CD4-positive, alpha-beta T cell treated with Interleukin-21 for 1 hour (primary cell): ENCODE measurements at places on chromosomes 11 and 22.

DNA sequence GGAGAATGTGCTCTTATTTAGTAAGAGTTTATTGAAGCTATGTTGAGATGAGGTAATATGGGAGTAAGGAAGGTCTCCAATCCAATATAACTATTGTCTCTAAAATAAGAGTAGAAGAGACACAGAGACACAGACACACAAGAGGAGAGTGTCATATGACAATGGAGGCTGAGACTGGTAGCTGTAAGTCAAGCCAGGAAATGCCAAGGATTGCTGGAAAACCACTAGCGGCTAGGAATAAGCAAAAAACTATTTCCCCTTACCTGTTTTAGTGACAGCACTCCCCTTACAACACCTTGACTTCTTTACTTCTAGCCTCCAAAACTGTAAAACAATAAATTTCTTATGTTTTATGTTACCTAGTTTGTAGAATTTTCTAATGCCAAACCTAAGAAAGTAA is 1652.8 kb downstream of the LRRC4C start:
- no peak for DNase-seq

- DNase-seq, result no peak
Observed at GRCh38 chr11:131601586-131601985, 231.2 kb downstream of the NTM start.

DNA sequence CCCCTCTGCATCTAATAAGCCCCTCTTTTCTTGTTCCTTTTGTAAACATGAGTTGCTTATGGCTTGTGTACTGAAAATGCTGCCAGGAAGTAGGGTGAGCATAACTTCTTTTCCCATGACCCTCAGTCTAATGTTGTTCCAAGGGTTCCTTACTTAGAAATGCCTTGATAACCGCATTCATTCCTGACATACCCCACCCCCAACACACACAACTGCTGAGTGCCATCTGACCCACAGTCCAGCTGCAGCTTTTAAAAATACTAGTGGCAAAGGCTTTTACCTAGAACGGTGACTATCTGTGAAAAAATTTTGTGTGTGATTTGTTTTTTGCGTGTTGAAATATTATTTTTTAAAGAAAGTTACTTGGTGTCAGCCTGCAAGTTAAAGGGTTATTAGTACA is 52.6 kb downstream of the ARHGAP42 start:
- DNase-seq, result no peak

DNA sequence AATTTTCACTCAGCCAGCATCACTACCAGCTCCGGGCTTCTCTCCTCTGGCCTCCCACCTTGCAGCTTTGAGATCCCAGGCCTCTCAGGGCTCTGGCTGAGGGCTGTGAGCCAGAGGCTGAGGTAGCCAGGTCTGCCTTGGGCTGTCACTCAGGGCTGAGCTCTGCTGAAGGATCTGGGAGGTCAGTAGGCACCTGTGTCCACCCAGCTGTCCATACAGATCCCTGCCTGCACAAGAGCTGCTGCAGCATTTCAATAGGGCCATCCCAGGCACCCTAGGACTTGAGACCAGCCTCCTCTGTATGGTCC is 12.6 kb downstream of the KCNQ1OT1 start:
- no peak for DNase-seq

DNA sequence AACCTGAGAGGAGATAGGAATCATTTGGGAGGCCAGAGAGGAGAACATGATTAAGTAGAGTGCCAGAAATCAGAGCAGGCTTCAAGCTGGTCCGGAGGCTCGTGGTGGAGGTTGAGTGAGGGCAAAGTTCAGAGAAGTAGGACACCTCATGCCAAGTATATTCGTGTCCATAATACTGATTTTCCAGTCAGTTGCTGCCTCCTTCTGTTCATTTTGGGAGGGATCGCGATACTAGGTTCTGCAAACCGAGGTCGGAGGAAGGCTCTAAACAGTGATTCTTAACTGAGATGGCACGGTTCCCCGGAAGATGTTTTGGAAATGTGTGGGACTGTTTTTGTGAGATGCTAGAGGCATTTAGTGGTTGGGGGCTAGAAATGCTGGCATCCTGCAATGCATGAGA is 13.6 kb upstream of the CD3E start:
- DNase-seq, result peak; percentile 73

GRCh38 chr11:9059406-9059805 is 32.0 kb downstream of the SCUBE2 start:
- no peak for DNase-seq

DNA sequence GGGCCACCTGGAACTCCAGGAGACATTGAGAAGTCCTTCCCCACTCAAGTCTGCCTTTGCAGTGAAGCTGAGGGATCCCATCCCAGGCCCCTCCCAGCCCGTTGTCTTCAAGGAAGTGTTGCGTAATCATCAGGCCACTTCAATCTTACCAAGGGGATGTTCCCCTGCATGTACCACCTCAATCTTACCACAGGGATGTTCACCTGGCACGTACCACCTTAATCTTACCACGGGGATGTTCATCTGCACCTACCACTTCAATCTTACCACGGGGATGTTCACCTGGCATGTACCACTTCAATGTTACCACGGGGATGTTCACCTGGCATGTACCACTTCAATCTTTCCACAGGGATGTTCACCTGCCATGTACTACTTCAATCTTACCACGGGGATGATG is 108.0 kb upstream of the SYN3 start:
- no peak for DNase-seq

DNA sequence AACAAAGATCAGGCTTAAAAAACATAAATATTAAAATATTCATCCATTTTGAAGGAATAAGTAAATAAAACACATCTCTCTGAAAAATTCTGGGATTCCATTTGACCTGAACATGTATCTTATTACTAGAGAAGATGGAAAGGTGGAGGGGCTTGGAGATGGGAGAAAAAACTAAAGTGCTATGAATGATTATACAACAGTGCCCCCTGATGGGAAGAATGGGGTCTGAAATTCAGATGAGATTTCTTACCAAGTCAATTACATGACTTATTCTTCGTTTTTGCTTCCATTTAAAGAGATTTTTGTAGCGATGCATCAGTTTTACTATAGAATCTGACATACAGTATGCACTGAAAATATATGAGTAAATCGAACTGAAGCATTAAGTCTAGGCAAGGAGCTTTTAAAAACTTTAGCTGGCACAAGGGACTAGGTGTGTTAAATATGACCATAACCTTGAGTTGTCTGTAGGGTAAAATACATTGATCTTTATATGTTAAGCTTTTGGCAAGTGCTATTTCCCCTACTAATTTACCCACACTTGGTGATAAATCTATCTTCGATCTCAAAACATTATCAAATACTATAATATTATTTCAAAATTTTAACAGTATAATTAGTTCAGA is 718.8 kb downstream of the CNTN5 start:
- no peak for DNase-seq

GRCh38 chr22:46376908-46377524 is 41.5 kb downstream of the TRMU start:
- no peak for DNase-seq

DNA sequence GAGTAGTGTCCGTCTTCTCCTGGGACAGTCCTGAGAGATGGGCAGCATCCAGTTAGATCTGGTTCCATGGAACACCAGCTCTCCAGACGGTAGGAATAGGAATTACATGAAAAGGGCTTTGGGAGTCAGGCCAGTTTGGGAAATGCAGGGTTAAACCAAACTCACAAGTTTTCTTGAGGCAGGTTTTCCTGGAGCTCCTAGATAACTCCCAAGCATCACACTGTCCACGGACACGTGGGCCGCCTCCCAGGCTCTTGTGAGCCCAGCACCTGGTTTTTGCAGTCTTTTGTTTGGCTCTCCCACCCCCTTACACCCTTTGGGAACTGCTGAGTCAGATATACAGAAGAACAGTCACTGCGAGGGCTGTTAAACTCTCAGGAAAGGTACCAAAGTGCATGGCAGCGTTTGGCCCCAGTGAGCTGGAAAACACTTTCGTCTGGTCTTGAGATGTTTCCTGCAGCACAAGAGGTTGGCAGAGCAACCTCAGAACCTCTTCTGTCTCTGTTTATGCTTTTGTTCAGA is 90.0 kb downstream of the BCR start:
- DNase-seq, result no peak

- no peak for DNase-seq
Observed at GRCh38 chr11:130801333-130802122, 114.8 kb downstream of the SNX19 start.

DNA sequence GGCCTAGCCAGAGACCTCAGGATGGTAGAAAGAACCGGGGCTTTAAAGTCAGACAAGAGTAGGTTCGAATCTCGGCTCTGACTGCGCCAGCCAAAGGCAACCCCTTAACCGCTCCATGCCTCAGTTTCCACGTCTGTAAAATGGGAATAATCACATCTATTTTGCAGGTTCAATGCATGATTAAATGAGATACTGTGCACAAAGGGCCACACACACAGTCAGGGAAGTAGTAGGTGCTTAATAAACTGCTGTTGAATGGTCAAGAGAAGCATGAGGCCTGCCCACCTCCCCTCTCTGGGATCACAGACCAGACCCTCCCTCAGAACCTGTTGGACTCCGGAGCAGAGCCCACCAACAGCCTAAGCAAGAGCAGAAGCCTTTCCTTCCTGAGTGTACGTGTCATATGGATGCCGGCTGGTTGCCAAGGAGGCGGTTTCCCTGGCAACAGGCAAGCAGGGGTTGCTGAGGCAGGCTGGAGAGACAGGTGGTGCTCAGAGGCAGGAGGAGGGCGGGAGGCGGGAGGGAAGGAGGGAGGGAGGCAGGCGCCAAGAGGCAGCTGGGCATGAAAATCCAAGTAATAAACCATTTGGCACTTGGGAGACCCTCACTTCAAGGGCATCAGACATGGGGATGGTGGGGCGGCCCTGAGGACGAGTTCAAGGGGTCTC is 43.9 kb downstream of the NFAM1 start:
- DNase-seq, result no peak

GRCh38 chr11:134625151-134625550 is 213.1 kb upstream of the B3GAT1 start:
- DNase-seq, result no peak

DNA sequence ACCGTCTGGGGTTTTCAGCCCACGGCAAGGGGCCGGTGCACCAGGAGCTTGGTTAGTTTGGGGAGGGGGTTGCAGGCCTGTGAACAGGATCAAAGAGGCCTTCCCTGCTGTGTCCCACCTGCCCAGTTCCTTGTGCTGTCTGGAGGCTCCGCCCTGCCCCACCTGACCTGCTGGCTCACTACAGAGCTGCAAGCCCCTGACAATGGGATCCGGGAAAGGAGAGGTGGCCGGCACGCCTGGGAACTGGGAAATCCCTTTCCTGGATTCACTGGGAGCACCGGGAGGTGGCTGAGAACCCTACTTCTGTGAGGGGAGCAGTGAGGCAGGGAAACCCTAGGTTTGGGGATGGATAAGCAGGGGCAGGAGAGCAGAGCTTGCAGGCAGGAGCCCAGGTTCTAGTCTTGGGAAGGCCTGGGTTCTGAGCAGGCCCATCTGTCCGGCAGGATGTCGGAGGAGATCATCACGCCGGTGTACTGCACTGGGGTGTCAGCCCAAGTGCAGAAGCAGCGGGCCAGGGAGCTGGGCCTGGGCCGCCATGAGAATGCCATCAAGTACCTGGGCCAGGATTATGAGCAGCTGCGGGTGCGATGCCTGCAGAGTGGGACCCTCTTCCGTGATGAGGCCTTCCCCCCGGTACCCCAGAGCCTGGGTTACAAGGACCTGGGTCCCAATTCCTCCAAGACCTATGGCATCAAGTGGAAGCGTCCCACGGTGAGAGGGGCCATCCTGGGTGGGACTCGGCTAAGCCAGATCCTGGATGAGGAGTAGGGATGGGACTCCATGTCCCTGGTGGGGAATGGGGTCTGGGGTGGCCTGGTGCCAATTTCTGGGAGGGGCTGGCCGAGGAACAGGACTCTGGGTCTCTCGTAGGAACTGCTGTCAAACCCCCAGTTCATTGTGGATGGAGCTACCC is 786 bp downstream of the CAPN1 start:
- no peak for DNase-seq

DNA sequence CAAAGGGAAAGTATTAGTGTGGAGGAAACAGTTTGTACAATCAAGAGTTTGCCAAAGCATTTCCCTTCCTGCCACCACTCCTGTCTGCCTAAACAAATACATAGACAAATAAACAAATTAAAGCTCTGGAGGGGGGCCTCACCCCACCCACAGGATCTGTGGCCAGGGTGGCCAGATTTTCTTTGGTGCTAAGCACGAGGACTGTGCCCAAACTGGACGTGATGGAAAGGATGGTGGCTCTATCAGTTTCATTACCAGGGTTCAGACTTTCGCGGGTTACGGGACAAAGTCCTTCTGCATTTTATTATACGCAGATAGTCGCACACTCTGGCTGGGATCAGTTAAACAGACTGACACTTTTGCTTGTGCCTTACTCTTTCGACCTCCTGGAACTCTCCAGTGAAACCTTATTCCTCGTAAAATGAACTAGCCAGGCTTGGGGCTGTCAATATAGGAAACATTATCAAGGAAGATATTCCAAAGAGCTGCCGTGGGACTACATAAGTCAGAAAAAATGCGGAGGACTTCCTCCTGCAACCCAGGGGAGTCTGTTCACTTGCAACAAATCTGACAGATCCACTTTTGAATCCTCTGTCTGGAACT is 11.2 kb downstream of the BARX2 start:
- DNase-seq, result no peak

GRCh38 chr11:21225860-21226259 is 556.5 kb downstream of the NELL1 start:
- no peak for DNase-seq

DNA sequence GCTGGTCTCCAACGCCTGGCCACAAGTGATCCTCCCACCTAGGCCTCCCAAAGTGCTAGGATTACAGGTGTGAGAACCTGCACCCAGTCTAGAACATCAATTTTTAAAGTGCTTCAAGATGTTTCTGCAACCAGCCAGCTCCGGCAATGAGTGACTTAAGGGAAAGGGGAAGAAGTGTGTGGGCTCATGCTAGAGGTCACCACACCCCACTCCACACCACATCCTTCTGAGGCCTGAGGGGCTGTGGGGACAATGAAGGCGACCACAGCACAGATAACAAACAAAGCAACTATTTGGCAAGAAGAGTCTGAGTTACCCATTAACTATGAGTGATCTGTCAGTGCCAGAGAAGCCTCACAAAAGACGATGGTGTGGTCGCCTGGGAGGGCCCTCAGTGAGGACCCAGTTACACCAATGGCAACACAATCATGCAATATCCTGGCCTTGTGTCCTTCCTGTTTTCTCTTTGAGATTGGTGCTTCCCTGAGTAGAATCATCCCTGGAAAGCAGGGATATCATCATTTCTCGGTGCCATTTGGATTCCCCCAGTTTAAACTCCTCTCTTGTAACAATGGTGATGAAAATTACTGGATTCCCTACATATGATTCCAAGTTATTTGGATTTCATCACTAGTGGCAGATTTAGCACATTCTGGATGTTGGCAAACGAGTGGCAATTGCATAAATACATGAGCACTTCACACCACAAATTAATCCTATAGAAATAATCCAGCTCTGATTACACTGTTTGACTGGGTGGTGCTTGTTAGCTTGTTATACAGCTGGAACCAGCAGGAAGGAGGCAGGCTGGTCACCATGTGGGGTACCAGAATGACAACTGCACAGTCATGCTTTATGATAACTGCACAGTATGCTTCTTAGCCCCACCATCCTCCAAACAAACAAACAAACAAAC is 18.4 kb downstream of the ABTB2 start:
- no peak for DNase-seq

DNA sequence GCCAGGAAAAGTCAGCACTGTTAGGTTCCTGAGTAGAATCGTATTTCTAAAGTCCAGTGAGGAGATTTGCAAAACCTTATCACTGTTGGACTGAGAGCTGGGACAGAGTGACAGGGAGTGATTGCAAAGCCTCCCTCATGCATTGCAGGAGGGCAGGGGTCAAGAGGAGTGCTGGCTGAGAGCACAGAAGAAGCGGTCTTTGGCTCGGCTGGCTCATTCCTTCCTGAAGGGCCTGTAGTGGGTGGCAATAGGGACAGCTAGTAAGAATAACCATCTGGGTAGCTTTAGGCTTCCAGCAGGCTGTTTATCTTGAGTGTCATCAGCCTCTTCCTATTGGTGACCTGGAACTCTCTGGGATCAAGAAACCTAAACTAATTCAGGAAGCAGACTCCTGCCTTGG is 53.4 kb downstream of the CD44 start:
- DNase-seq, result no peak
